ENCODE measurements at places on chromosomes 13 and 19.

DNA sequence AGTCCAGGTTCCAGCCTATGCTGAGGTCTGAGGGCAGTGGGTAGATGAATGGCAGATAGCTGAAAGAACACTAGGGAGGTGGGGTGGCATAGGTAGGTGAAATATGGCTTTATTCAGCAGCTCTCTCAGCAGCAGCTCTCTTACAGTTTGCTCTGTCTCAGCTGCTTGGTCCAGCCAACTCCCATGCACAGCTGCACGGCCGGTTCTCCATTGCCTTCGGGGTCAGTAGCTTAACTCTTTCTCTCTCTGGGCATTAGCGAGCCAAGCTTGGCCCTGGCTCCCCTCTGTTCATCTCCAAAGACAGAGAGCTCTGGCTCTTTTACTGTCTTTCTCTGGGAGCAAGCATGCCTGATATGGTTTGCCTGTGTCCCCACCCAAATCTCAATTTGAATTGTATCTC, 151.9 kb downstream of the MYO16 start:
- DNase-seq, result no peak

DNA sequence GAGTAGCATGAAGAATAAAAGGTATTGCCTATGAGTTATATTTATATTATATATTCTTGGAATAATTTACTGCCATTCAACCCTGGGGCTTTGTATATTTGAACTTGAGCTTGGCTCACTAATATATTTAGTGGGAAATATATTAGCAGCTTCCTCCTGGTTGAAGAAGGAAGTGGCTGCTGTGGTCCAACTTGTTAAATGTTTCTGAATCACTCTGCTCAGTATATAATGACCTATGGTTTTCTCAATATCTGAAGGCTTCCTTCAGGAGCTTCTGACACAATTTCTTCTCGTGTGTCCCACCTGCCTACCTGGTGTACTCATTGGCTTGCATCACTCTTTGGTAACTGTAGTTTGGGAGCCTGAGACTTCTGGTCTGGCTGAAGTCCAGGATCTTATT, 646.4 kb downstream of the TBC1D4 start:
- DNase-seq, result no peak

- no peak for DNase-seq
Measured at GRCh38 chr13:46679369-46680120, 117.4 kb downstream of the ESD start.

DNA sequence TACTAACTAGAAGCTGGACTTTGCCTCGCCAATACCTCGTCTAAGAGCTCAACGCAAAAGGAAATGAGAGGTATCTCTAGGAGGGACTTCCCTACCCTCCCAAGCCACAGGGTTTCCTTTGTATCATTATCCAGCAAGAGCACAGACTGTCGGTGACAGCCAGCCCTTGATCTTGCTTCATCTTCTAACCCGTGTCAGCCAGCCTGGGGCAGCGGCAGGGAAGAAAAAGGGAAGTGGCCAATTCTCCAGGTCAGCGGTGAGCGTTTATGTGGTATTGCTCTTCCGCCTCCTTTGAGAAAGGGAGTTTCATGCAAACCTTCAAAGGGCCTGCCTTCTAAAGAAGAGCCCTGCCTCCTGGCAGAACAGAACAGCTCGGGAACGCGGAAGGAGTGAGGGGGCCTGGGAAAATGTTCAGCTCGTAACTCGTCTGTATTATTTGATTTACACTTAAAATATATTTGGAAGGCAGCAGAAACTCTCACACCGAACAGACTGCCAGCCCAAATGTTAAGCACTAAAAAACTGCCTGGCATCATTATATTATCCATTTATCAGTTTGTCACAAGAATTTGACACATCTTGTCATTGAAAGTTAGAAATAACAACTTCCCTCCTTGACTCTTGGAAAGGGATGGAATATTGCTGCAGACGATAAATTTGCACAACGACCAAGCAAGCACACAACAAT, 41.8 kb downstream of the EFNB2 start:
- no peak for DNase-seq

- DNase-seq, result no peak
Measured at GRCh38 chr13:104616990-104617389, 1550.8 kb upstream of the SLC10A2 start.
